Naive thymus-derived CD8-positive, alpha-beta T cell (primary cell): ENCODE measurements at places on chromosomes 13 and 19.

GRCh38 chr19:410243-410781, 1.4 kb upstream of the C2CD4C start:
- no peak for DNase-seq

DNA sequence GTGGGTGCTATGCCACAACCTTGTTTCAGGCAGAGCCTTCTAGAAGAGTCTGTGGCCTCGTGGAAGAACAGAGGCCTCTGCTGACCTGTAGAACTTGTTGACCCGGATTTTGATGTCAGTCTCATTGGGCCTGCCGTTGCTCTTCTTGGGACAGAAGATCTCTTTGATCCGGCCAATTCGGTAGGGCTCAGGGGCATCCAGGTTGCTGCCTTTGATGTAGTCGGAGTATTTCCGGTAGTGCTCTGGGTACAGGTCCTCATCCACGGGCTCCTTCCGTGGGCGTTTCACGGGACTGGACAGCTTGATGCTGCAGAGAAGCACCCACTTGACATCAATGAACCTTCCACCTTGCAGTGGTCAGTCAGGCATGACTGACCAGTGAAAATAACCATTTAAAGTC, 24.0 kb upstream of the EIF3G start:
- DNase-seq = no peak

- DNase-seq = no peak
Observed at GRCh38 chr13:111531505-111531904, 211.1 kb downstream of the TEX29 start.

- no peak for DNase-seq
Observed at GRCh38 chr13:44149821-44150220, 223.8 kb upstream of the SERP2 start.

DNA sequence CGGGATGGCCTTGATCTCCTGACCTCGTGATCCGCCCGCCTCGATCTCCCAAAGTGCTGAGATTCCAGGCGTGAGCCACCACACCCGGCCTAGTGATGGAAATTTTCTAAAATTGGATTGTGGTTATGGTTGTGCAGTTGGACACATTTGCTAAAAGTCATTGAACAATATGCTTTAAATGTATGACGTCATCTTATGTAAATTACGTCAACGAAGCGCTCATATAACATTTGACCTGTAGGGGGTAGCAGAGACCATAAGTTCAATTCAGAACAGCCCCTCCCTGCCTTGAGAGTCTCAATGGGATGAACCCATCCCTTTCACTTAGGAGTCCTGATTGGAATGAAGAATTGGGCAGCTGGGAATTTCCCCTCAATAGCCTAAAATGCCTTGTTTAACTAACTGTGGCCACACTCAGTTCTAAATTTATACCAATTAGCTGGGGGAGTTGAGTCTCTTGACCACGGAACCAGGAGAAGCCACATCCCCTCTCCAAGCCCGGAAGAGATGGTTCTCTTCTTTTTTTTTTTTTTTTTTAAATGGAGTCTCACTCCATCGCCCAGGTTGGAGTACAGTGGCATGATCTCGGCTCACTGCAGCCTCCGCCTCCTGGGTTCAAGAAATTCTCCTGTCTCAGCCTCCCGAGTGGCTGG, 15.2 kb upstream of the TLE6 start:
- DNase-seq = peak; percentile 33

DNA sequence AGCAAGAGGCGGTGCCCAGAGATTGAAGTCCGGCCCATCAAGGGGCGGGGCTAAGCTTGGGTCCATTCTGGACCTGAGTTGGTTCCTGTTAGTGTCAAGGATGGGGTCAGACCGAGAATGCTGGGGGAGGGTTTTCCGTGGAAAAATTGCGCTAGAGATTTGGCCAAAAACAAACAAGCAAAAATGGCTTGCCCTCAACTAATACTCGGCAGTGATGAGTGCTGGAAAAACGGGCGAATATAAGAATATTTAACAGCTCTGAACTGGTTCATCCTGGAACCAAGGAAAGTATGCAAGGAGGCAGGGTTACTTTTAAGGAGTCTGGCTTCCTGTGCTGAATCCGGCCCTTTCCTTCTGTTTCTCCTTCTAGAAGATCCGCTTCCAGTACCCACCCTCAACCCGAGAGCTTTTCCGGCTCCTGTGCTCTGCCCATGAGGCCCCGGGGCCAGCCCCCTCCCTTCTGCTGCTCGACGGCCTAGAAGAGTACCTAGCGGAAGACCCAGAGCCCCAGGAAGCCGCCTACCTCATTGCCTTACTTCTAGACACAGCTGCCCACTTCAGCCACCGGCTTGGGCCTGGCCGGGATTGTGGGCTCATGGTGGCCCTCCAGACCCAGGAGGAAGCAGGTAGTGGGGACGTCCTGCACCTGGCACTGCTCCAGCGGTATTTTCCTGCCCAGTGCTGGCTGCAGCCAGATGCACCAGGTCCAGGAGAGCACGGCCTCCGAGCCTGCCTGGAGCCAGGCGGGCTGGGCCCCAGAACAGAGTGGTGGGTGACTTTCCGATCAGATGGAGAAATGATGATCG, 880 bp downstream of the SWSAP1 start:
- DNase-seq = peak; percentile 65

GRCh38 chr19:12965017-12965811, 4.2 kb upstream of the DAND5 start:
- DNase-seq = peak; percentile 85

- no peak for DNase-seq
Observed at GRCh38 chr13:104943331-104943730, 1592.1 kb downstream of the EFNB2 start.

DNA sequence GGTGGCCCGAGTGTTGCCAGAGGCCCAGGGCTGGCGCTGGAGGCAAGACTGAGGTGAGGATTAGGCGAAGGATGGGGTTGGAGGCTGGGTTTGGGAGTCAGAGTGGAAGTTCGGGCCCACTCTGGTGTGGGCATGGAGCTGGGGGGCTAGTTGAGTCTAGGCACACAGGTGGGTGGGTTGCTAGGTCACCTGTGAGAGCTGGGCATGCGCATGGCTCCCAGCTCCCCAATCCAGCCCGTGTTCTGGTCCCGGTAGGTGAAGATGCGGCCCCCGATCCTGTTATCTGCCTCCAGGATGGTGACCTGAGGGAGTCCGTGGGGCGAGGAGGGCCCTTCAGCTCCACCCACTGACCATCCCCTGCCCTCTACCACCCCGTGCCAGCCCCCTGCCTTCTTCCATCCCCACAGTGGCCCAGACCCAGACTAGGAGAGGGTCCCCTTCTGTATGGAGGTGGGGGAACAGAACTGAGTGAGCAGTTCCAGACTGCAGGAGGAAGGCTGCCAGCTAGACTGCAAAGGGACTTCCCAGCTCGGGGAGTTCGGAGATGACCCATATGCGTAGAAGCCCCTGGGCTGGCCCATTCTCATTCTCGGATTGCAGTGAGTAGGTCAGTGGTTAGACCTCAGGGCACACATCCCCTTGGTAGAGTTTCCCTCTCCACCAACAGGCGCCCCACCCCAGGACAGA, 1.7 kb downstream of the IL4I1 start:
- DNase-seq = no peak

DNA sequence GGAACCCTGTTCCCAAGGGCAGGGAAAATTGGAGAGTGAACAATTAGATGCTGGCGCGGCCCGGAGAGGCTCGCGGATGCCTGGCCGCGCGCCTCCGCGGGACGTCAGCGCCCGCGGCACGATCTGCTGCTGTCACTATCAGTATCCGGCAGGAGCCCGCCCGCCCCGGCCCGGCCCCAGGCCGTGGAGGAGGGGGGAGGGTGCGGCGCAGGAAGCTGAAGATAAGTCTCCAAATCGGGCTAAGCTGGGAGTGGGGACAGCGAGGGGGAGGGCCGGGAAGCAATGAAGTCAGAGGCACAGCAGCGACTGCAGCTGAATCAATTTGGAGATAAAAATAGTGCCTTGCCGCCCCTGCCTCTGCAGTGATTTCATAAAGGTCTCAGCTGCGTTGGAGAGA, 441.5 kb upstream of the KLF12 start:
- DNase-seq = peak; percentile 27

- no peak for DNase-seq
Observed at GRCh38 chr13:42623916-42624315, 50.0 kb downstream of the TNFSF11 start.

DNA sequence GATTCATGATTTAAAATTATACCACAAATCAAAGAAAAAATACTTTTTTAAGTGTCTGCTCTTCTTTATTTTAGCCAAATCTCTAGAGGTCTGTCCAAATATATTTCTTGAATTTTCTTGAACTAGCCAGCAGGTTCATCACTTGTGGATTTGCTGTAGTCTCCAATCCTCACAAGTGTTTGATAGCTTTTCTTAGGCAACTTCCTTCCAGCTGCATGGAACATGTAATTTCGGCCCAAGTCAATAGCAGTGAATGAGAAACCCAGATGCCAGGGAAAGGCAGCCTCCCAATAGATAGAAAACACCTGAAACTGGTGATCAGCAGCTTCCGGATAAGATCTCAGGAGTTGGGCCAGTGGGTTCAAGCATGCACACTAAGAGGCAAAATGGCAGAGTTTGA, 15.6 kb upstream of the RNASEH2B start:
- DNase-seq = no peak

GRCh38 chr13:98976941-98977340, 923 bp downstream of the DOCK9 start:
- no peak for DNase-seq

DNA sequence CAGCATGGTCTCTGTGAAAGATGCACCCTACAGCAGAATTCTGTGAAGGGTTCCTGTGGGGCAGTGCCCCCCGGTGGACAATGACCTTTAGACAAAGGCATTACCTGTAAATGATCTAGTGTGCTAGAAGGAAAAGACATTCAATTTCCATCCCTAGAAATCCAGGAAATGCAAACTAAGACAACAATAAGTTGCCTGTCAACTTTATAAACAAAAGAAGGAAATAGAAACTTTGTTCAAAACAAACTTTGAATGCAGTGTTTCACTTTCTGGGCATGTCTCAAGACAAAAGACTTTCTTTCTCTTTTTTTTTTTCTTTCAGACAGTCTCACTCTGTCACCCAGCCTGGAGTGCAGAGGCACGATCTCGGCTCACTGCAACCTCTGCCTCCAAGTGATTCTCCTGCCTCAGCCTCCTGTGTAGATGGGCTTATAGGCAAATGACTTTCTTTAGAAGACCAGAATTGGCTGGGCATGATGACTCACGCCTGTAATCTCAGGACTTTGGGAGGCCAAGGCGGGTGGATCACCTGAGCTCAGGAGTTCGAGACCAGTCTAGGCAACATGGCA, 15.5 kb downstream of the TEX101 start:
- no peak for DNase-seq

DNA sequence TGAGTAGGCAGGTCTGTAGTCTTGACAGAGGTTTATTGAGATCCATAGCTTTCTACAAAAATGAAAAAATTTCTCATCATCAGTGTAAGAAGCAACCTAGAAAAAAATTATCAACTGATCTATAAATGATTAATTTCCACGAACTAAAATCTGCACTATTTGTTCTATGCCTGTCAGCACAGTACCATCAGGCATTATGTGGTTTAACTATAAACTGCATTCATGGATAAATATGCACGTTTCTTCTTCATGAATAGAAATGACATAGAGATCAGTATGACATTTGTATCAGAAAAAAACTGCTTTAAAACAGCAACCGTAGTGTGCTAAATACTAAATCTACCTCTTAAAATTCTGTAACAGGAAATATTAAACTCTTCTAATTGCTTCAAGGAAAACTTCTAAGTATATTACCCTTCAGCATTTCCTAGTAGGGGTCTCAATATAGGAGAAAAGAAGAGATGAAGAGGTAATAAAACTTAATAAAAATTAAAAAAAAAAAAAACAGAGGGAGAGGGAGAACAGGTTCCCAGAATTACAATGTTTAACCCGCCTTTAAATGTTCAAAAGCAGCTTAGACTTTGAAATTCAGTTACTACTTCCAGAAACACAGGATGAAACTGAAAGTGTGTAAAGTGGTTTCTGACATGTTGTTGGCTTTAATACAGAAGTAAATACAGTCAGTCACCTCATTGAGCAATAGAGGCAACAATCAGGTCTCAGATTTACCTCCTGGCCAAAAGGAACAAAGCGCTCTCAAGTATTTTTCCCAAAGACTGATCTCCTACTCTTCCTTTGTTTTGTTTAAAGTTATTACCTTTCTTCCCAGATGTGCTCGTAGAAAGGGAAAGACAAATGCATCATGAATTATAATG, 144.4 kb downstream of the DIAPH3 start:
- no peak for DNase-seq

GRCh38 chr13:109224033-109224432, 562.4 kb downstream of the IRS2 start:
- no peak for DNase-seq

- DNase-seq = no peak
Observed at GRCh38 chr19:38429055-38429810, 3.2 kb upstream of the RASGRP4 start.

DNA sequence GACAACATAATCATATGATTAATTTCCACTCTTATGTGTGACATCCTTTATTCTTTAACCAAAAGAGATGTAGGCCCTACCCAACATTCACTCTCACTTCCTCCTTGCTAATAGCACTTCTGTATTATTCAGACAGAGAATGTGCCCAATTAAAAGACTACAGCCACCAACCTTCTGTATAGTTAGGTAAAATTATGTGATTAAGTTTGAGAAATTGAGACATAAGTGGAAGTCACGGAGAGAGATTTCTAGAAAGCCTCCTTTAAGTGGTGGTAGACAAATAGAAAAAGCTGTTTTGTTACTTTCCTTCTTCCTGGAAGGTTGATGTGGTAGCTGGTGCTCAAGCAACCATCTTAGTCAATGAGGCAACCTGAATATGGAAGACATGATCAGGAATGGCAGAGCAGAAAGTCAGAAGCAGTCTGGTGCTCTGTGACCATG, 14.8 kb downstream of the EPSTI1 start:
- no peak for DNase-seq

DNA sequence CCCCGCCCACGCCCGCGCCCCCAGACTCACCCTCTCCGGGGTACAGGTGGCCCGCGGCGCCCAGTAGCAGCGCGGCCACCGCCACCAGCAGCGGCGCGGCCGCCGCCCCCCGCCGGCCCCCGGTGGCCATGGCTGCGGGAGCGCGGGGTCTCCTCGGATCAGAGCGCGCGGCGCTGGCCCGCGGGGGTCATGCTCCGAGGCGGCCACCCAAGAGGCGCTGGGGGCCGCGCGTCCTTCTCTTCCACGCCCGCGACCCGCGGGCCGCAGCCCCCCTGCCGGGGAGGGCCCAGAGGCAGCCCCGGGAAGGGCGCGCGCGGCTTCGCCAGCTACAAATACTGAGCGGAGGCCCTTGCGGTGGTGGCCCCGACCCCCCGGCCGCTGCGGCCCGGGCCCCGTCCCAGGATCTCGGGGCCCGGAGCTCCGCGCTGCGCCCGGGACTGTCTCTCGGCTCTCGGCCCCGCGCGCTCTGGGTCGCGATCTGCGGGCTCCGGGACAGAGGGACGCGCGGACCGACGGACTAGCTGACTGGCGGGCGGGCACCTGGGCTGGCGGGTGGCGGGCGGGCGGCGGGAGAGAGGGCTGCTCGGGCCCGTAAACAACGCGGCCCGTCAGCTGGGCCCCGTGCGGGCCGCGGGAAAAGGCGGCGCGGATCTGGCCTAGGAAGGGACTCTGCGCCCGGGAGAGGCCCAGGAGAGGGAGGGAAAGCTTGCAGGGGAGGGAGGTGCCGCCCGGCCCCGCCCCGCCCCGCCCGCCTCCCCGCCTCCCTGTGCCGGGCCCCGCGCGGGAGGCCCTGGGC, at the start of gene INSR:
TSS of gene INSR (minus strand) at position 653 of the 796 bp plus-strand sequence. CDS start at position 130, 523 bp downstream.
- DNase-seq = peak; percentile 3

- DNase-seq = no peak
Observed at GRCh38 chr19:53432088-53432661, 391 bp downstream of the ZNF761 start.
